MV-4-11 (cell line): ENCODE measurements at places on chromosomes 6 and 20.
A peak's percentile ranks its signal among the peaks of the same experiment; 100 is the strongest.

GRCh38 chr20:2507875-2508630 is 662 bp downstream of the ZNF343 start:
- DNase-seq, result no peak

DNA sequence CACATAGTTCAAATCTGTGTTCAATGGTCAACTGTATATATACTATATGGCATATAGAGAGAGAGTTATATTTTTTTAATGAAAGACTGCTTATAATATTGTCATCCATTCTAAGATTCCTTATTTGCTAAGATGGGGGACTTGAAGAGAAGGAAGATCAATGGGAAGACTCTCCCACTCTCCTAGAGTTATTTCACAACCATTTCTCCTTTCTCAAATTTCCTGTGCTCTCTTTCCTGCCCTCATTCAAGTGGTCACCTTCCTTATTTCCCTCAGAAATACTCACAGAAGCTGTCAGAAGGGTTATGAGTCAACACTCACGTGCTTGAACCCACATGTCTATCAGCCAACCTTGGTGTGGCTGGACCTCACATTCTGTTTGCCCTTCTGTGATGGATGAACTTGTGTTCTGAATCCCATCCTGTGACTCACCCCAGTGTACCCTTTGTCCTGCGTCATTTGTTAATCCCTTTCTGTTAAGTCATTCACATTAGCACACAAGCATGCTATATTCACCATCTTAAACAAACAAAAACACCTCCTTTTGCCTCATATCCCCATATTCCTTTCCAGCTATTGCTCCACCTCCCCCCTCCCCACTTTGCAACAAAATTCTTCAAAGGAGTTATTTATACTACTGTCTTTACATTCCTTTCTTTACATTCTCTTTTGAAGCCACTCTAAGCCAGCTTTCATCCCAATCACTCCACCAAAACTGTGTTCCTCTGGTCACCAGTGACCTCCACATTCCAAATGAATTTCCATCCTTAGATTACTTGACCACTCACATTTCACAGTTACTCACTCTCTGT is 279.3 kb upstream of the TCF21 start:
- peak; percentile 27 for DNase-seq

GRCh38 chr20:57288651-57289277 is 22.3 kb upstream of the BMP7 start:
- no peak for DNase-seq

GRCh38 chr20:49446808-49447207 is 35.7 kb downstream of the KCNB1 start:
- DNase-seq, result peak; percentile 30

GRCh38 chr6:44298055-44298803 is 14.9 kb downstream of the AARS2 start:
- DNase-seq, result no peak
